Karpas-422 (cell line): ENCODE measurements at places on chromosomes 1 and 21.
A peak's percentile ranks its signal among the peaks of the same experiment; 100 is the strongest.

DNA sequence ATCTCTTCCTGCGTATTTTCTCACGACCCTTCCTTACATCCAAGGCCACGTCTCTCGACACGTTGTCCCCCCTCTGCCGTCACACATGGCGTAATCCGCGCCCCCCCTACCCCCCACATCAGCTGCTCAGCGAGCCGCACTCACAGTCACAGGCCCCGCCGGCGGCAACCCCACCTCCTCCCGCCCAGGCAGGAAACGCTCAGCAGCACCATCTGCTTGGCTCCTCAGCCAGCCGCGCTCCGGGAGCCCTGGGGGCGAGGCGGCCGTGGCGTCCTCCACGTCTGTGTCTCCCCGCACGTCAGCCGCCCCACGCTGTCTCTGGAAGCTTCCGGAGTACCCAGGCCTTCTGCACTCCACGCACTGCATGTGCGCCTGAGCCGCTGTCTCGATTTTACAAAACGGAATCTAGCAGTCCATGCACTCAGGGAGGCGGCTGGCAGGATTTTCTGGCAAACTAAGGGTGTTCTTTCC lies 64.6 kb downstream of the SIK1 start:
- peaks cover 44% of the 10 kb centered on the region for H3K4me1 ChIP-seq
- no peaks in the 10 kb centered on the region for H3K36me3 ChIP-seq
- H3K27me3 ChIP-seq: no peaks in the 10 kb centered on the region
- peak overlapping the region; percentile 64 for H3K4me3 ChIP-seq
- peak overlapping the region; percentile 85 for H3K27ac ChIP-seq

DNA sequence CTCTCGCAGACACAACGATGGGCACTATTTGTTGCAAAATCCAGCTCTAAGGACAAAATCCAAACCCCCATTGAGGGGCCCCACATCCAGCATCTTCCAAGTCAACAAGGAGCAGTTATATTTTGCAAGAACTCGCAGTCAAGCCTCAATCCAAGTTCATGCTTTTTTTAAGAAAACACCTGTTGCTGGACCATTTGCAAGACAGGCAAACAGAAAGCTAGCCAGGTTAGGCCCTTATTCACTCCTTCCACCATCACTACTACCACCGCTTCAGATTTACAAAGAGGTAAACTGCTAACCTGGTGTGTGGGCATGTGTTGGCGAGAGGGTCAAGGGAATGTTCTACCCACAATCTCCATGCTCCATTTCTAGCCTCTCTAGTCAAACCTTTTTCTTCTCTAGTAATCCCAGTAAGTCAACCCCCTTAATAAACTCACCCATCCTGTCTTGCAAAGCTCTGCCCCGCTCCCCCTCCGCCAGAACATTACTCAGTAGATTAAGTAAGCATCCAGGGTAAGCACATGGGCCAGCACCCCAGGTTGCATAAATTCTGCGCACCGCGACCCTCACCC lies 703 bp downstream of the ERI3 start:
- 0 out of 2 replicates have a peak, but pooled peaks cover 4% of the 10 kb centered on the region for H3K36me3 ChIP-seq

GRCh38 chr1:25973610-25974321 lies 24.1 kb downstream of the PAFAH2 start:
- no peak overlapping the region for H3K27ac ChIP-seq
- DNase-seq: no peak
- no peaks in the 10 kb centered on the region for H3K36me3 ChIP-seq
- H3K4me3 ChIP-seq: no peak overlapping the region
- no peaks in the 10 kb centered on the region for H3K27me3 ChIP-seq

- no peak overlapping the region for H3K4me3 ChIP-seq
- no peaks in the 10 kb centered on the region for H3K4me1 ChIP-seq
- peak; percentile 58 for DNase-seq
- H3K27ac ChIP-seq: no peak overlapping the region
These were observed 699 bp upstream of the NES start for GRCh38 chr1:156677616-156678596.

DNA sequence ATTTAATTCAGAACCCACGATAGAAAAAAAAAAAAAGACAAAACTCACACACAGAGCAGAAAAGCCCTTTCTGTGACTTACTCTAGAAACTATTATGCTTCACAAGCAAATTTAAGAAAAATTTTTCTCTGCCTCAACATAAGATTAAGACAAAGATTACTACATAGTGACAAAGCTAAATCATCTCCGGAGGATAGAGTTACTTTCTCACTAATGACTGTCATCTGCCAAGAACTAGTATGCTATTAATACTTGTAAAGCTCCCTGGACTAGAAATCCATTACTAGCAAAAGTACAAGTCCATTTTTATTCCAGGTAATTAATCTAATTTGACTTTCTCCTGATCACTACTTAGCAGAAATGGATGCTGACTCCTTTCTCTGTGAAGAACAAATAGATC lies 25.9 kb downstream of the GREM2 start:
- H3K4me1 ChIP-seq: no peaks in the 10 kb centered on the region
- no peaks in the 10 kb centered on the region for H3K36me3 ChIP-seq
- no peaks in the 10 kb centered on the region for H3K27me3 ChIP-seq
- no peak overlapping the region for H3K27ac ChIP-seq

DNA sequence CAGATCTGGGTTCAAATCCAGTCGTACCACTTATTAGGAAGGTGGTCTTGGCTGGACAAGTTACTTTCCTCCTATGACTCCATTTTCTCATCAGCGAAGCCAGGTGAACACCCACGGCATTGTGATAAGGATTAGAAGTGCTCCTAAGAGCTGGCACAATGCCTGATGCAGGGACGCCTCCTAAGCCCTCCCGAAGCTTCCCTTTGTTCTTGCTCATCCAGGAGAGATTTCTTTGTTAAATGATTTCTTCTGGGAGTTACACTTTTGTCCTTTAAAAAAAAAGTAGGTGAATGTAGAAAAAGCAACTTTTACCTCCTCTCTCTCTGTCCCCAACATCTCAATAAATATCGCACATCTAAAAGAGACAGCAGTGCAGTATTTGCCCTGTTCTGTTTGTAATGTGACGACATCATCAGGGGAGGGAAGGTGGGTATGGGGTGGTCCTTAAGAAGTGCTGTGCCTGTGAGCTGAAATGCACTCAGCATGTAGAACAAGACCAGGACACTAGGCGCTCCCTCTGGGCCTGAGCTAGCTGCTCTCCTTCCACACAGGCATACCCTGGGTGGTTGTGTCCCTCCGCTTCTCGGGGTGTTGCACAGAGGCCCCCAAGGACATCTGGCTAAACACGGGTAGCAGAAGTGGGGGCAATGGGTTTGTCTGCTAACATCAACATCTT lies 43.9 kb downstream of the SUSD4 start:
- no peaks in the 10 kb centered on the region for H3K36me3 ChIP-seq
- H3K27ac ChIP-seq: no peak overlapping the region
- H3K27me3 ChIP-seq: no peaks in the 10 kb centered on the region

- peaks cover 4% of the 10 kb centered on the region for H3K36me3 ChIP-seq
- H3K27me3 ChIP-seq: no peaks in the 10 kb centered on the region
- no peak overlapping the region for H3K4me3 ChIP-seq
- peaks cover 17% of the 10 kb centered on the region for H3K4me1 ChIP-seq
- no peak overlapping the region for H3K27ac ChIP-seq
These were observed 93.7 kb downstream of the VAV3 start for GRCh38 chr1:107871259-107871658.

DNA sequence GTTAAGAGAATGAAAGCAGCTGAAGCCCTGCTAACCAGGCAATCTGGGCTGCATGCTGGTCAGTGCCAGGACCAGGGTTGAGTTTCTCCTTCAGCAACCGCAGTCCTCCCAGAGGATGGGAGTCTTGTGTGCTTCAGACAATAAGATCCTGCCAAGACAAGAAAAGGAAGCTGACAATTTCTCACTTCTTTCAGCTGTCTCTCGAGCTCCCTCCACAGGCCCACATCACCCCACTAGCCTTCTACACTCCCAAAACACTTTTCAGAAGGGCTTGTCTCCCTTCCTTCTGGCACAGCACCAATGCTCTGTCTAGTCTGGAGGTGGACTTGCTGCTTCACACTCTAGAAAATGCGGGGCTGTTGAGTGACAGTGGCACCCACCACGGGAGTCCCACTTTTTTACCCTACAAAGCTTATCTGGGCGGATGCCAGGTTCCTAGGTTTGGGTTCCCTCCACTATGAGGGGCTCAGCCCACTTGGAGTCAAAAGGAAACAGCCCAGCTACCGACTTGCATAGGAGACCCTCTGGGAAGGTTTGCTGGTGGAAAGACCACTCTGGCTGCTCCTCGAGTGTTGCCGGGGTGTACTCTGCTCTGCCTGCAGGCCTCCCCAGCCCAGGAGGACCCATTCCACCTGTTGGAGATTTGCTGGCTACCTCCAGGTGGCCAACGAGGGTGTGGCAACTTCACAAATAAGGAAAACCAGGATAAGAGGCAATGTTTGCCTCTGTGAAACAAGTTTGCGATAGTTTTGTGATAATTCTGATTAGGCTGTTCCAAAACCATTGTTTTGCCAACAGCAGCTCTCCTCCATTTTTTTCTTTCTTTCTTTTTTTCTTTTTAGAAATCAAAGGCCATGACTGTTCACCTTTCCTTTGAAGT lies 68.9 kb downstream of the TENT5C start:
- H3K27ac ChIP-seq: no peak overlapping the region
- DNase-seq: peak; percentile 74
- no peak overlapping the region for H3K4me3 ChIP-seq

- H3K4me1 ChIP-seq: peaks cover 30% of the 10 kb centered on the region
- H3K36me3 ChIP-seq: no peaks in the 10 kb centered on the region
- no peaks in the 10 kb centered on the region for H3K27me3 ChIP-seq
- no peak overlapping the region for H3K4me3 ChIP-seq
These were observed 2.0 kb downstream of the TEX46 start for GRCh38 chr1:23013657-23014056.

GRCh38 chr1:1344655-1345361 lies 4.4 kb downstream of the DVL1 start:
- no peaks in the 10 kb centered on the region for H3K27me3 ChIP-seq
- H3K36me3 ChIP-seq: peaks cover 3% of the 10 kb centered on the region; the same call in 1 of the 2 replicates
- H3K4me3 ChIP-seq: no peak overlapping the region

- H3K36me3 ChIP-seq: no peaks in the 10 kb centered on the region
- DNase-seq: no peak
- H3K27ac ChIP-seq: no peak overlapping the region
- H3K27me3 ChIP-seq: no peaks in the 10 kb centered on the region
- no peaks in the 10 kb centered on the region for H3K4me1 ChIP-seq
- H3K4me3 ChIP-seq: no peak overlapping the region
These were observed 510.4 kb upstream of the ADAMTS5 start for GRCh38 chr21:27477296-27477695.

DNA sequence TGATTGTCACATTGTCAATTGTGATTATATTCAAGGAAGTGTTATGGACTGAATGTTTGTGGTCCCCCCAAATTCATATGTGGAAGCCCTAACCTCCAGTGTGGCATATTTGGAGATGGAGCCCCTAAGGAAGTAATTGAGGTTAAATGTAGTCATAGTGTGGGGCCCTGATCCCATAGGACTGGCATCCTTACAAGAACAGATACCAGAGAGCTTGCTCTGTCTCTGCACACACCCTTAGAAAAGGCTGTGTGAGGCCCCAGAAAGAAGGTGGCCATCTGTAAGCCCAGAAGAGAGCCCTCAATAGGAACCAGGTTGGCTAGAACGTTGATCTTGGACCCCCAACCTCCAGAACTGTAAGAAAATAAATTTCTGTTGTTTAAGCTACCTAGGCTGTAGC lies 28.1 kb downstream of the VANGL1 start:
- H3K27ac ChIP-seq: no peak overlapping the region
- H3K27me3 ChIP-seq: no peaks in the 10 kb centered on the region
- peaks cover 7% of the 10 kb centered on the region for H3K4me1 ChIP-seq
- H3K4me3 ChIP-seq: no peak overlapping the region
- H3K36me3 ChIP-seq: no peaks in the 10 kb centered on the region

DNA sequence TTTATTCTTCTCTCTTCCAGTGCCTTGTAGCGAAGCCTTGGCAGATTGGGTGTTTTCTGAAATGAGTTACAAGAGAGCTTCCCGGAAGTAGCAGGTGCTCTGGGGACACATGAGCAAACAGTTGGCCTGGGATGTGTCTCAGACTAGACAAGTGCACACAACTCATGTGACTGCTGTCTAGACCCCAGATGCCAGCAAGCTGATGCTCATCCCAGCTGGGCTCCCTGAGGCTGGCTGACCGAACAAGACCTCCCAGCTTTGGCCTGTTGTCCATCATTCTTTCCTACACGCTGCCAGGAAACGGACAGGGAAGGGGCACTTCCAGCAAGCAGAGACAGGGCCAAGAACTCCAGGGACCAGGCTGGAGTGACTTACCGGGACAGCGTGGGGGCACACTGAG lies 18.7 kb upstream of the CSF1 start:
- DNase-seq: no peak
- H3K4me1 ChIP-seq: peaks cover 4% of the 10 kb centered on the region
- no peak overlapping the region for H3K4me3 ChIP-seq
- no peaks in the 10 kb centered on the region for H3K36me3 ChIP-seq
- H3K27ac ChIP-seq: no peak overlapping the region
